ENCODE measurements at places on chromosomes 2 and 18. TPM values are rescaled to one million over a fixed set of nuclear protein-coding genes. Genes with fewer than 3 reads are reported as not detected.

IL1R2 gene
- 0.88 TPM for total RNA-seq

CNDP1 gene
- not detected for total RNA-seq

SCG2 gene
- total RNA-seq: 0.12 TPM

XDH gene
- total RNA-seq: 0.41 TPM

MC4R gene
- not detected for total RNA-seq

DSC3 gene
- total RNA-seq: not detected

- peaks cover 12% of the 10 kb centered on the region for H3K27me3 ChIP-seq
- no peaks in the 10 kb centered on the region for H3K4me1 ChIP-seq
- H3K27ac ChIP-seq: no peak overlapping the region
- DNase-seq: no peak
- no peak overlapping the region for H3K4me3 ChIP-seq
- H3K36me3 ChIP-seq: no peaks in the 10 kb centered on the region
Observed at GRCh38 chr2:60320724-60321123, 232.7 kb downstream of the BCL11A start.

DNA sequence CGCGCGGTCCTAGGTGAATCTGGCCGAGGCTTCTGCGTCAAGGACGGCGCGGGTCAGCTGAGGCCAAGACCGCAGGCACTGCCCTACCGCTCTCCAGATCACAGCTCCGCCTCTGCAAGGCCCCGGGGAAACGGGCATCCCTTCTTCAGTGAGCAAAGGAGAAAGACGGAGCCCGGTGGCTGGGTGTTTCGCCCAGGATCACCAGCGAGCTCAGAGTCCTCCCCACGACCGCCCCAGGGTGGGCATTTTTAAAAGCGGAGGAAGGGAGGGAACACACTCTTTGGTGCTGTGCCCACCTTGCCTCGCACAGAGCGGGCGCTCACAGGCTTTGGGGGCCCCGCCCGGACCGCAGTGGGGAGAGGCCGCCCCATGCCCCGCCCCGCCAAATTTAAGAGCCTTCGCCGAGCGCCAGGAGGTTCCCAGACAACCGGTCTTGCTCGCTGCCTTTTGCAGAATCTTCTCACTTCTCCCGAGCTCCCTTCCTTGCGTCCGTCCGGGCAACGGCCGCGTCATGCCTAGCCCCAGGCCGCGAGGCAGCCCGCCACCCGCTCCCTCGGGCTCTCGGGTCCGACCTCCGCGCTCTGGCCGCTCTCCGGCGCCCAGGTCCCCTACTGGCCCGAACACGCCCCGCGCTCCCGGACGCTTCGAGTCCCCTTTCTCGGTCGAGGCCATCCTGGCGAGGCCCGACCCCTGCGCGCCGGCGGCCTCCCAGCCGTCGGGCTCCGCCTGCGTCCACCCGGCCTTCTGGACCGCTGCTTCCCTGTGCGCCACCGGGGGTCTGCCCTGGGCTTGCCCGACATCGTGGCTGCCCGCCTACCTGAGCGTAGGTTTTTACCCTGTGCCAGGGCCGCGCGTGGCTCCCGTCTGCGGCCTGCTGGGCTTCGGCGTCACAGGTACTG lies at the start of gene NOTO:
Gene NOTO (plus strand): TSS at position 419 of the 899 bp plus-strand sequence. CDS start 93 bp downstream, at position 512.
- H3K4me3 ChIP-seq: no peak within 1 kb of the TSS
- peaks cover 66% of the 10 kb centered on the region for H3K27me3 ChIP-seq
- DNase-seq: no peak
- H3K4me1 ChIP-seq: peaks cover 2% of the 10 kb centered on the region

GRCh38 chr18:10530852-10531251 lies 5.0 kb downstream of the NAPG start:
- peaks cover 37% of the 10 kb centered on the region for H3K4me1 ChIP-seq
- no peak overlapping the region for H3K4me3 ChIP-seq
- peaks cover 17% of the 10 kb centered on the region for H3K36me3 ChIP-seq
- H3K27me3 ChIP-seq: no peaks in the 10 kb centered on the region

GRCh38 chr2:7026742-7027141 lies 109.5 kb downstream of the RNF144A start:
- H3K4me1 ChIP-seq: no peaks in the 10 kb centered on the region

DNA sequence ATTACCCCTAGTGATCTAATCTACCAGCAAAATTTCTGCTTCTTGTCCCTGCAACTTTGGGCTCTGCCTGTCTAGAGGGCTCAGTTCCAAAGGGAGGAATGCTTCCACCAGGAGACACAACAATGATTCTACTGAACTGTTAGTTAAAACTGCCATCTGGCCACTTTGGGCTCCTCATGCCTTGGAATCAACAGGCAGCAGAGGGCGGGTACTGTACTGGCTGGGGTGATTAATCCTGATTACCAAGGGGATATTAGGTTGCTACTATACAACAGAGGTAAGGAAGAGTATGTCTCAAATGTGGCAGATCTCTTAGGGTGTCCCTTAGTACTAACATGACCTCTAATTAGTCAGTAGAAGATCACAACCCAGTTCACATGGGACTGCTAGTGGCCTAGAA lies 21.4 kb downstream of the HADHA start:
- peaks cover 60% of the 10 kb centered on the region for H3K36me3 ChIP-seq
- no peak overlapping the region for H3K27ac ChIP-seq
- no peaks in the 10 kb centered on the region for H3K4me1 ChIP-seq
- H3K4me3 ChIP-seq: no peak overlapping the region
- no peak for DNase-seq
- H3K27me3 ChIP-seq: no peaks in the 10 kb centered on the region

DNA sequence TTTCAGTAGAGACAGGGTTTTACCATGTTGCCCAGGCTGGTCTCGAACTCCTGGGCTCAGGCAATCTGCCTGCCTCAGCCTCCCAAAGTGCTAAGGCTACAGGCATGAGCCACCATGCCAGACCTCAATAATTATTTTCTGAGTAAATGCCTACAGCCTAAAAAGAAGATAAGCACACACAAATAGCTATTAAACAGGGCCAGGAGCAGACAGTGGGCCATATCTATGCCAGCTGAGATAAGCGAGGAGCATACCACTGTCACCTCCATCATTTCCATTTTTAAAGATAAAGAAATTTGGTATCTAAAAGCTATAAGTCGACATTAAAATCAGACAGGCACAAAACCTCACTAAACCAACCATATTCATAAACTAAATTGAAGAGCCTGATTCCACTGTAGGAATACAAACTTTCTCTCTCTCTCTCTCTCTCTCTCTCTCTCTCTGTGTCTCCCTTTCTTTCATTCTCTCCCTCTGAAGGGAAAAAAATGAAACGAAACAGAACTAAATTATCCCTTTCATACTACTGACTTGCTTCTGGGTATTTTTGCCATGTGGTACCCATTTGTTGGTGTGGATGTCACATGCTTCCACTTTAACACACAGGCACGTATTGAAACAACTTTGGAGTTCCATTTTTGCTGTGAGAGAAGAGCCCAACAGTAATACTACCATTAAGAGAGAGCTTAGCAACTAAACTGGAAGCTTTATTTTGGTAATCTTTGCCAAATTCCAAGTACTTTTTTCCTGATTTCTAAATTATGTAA lies 51.0 kb downstream of the FARSB start:
- no peak for DNase-seq
- H3K4me3 ChIP-seq: no peak overlapping the region
- peaks cover 15% of the 10 kb centered on the region for H3K36me3 ChIP-seq
- no peaks in the 10 kb centered on the region for H3K4me1 ChIP-seq

- no peak for DNase-seq
- H3K27ac ChIP-seq: no peak overlapping the region
- H3K36me3 ChIP-seq: no peaks in the 10 kb centered on the region
- H3K4me3 ChIP-seq: no peak overlapping the region
- H3K27me3 ChIP-seq: peaks cover 2% of the 10 kb centered on the region
Observed at GRCh38 chr2:191384829-191385228, 139.6 kb downstream of the MYO1B start.

GRCh38 chr18:78368726-78369125 lies 610.9 kb upstream of the SALL3 start:
- H3K4me1 ChIP-seq: no peaks in the 10 kb centered on the region
- no peak overlapping the region for H3K27ac ChIP-seq
- no peak for DNase-seq
- no peaks in the 10 kb centered on the region for H3K36me3 ChIP-seq
- no peaks in the 10 kb centered on the region for H3K27me3 ChIP-seq

- H3K4me3 ChIP-seq: no peak overlapping the region
- H3K36me3 ChIP-seq: no peaks in the 10 kb centered on the region
- DNase-seq: no peak
- no peaks in the 10 kb centered on the region for H3K4me1 ChIP-seq
- H3K27ac ChIP-seq: no peak overlapping the region
- H3K27me3 ChIP-seq: no peaks in the 10 kb centered on the region
Observed at GRCh38 chr2:1503471-1504310, 90.4 kb downstream of the TPO start.

- DNase-seq: no peak
- no peaks in the 10 kb centered on the region for H3K36me3 ChIP-seq
- H3K27ac ChIP-seq: no peak overlapping the region
- no peak overlapping the region for H3K4me3 ChIP-seq
- H3K4me1 ChIP-seq: no peaks in the 10 kb centered on the region
Observed at GRCh38 chr2:66192888-66193287, 242.0 kb upstream of the MEIS1 start.

GRCh38 chr2:100853909-100854810 lies 34.2 kb downstream of the NPAS2 start:
- H3K4me3 ChIP-seq: no peak overlapping the region
- no peak for DNase-seq
- H3K36me3 ChIP-seq: no peaks in the 10 kb centered on the region
- no peaks in the 10 kb centered on the region for H3K4me1 ChIP-seq

GRCh38 chr18:32773382-32773712 lies 524 bp upstream of the KLHL14 start:
- H3K36me3 ChIP-seq: no peaks in the 10 kb centered on the region
- H3K27ac ChIP-seq: no peak overlapping the region
- H3K4me3 ChIP-seq: no peak overlapping the region

- DNase-seq: no peak
- no peaks in the 10 kb centered on the region for H3K27me3 ChIP-seq
- H3K4me1 ChIP-seq: no peaks in the 10 kb centered on the region
- no peak overlapping the region for H3K4me3 ChIP-seq
- H3K27ac ChIP-seq: no peak overlapping the region
- no peaks in the 10 kb centered on the region for H3K36me3 ChIP-seq
Observed at GRCh38 chr18:8019600-8019999, 452.5 kb downstream of the PTPRM start.

DNA sequence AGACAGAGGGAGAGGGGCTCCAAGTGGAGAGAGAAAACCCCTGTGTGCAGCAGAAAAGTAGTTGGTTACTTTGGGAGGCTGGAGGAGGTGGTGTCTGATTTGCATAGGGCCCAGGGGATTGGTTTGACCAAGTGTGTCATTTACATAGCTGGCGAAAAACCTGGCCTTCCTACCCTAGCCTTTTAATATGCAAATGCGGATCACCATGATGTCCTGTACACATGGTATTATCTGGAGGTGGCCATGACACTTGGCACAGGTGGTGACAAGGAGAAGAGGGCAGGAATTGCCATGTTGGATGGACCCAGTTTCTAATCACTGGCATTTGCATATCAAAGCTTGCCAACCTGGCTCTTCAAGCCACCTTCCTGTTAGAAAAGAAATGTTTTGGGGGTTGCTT lies 120.8 kb upstream of the CHAC2 start:
- no peaks in the 10 kb centered on the region for H3K27me3 ChIP-seq
- no peaks in the 10 kb centered on the region for H3K4me1 ChIP-seq
- no peak overlapping the region for H3K27ac ChIP-seq
- no peak for DNase-seq

- DNase-seq: no peak
- no peaks in the 10 kb centered on the region for H3K36me3 ChIP-seq
- no peak overlapping the region for H3K4me3 ChIP-seq
- H3K27me3 ChIP-seq: no peaks in the 10 kb centered on the region
Observed at GRCh38 chr2:225998653-225999052, 599.1 kb downstream of the NYAP2 start.

DNA sequence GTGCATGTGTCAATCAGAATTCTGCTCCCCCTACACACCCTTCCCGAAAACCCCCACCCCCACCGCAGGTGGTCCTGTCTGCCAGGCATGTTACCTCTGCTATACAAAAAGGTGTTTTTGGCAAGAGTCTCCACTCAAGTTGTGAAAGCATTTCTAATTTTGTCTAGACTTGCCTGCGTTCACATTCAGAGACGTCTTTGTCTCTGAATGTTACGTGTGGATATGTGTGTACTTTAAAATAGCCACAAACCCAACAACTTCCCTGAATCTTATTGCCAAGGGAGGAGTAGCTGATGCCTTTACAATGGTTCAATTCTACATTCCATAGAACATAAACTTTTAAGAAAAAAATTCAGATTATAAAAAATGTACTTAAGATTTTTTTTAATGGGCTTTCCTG lies 66.6 kb downstream of the ITGA4 start:
- no peaks in the 10 kb centered on the region for H3K27me3 ChIP-seq
- no peak overlapping the region for H3K4me3 ChIP-seq
- DNase-seq: no peak
- H3K4me1 ChIP-seq: peaks cover 2% of the 10 kb centered on the region
- H3K36me3 ChIP-seq: peaks cover 62% of the 10 kb centered on the region

DNA sequence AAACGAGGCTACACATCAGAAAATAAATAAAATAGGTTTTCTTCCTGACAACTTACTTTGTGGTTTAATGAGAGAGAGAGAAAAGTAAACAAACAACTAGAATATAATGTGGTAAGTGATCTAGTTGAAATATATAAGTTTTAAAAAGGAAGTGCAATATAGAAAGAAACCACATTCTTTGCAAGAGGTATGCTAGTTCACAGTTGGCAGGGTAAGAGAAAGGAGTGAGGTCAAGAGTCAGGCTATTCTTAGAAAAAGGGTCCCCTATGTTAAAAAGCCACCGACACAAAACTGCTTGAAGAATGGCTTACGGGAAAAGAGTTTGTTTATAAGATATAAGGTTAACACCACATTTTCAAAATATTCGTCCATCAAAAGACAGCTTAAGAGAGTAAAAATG lies 462.1 kb downstream of the ERBB4 start:
- H3K4me3 ChIP-seq: no peak overlapping the region
- H3K27me3 ChIP-seq: no peaks in the 10 kb centered on the region
- H3K36me3 ChIP-seq: no peaks in the 10 kb centered on the region
- peaks cover 8% of the 10 kb centered on the region for H3K4me1 ChIP-seq

DNA sequence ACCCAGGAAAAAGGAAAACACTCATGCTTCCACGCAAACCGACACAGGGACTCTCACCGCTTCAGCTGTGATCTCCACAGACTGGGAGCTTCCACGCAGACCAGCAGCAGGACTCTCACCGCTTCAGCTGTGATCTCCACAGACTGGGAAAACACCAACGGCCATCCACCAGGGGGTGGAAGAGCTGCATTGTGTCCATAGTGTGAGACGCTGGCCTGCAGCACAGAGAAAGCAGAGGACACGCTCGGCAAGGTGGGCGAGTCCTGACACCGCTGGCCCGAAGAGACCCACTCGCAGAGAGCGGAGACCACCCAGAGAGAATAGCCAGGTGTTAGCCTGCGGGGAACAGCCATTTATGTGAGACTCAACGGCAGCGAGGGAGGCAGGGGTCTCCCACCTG lies 42.5 kb upstream of the NFATC1 start:
- peaks cover 3% of the 10 kb centered on the region for H3K4me1 ChIP-seq
- no peak overlapping the region for H3K4me3 ChIP-seq
- H3K27ac ChIP-seq: no peak overlapping the region
- DNase-seq: no peak
- no peaks in the 10 kb centered on the region for H3K27me3 ChIP-seq

All from activated CD8-positive, alpha-beta memory T cell treated with anti-CD3 and anti-CD28 coated beads, Interleukin-2, amount 10 ng/mL, durations not matched to agents 7 days and 5 days (primary cell).